Activated CD8-positive, alpha-beta T cell treated with anti-CD3 and anti-CD28 coated beads, Interleukin-2, amount 10 ng/mL, durations not matched to agents 7 days and 5 days (primary cell): ENCODE measurements at places on chromosomes 5 and 9. TPM values are rescaled to one million over a fixed set of nuclear protein-coding genes. Genes with fewer than 3 reads are reported as not detected.

UQCRQ gene
- 396 TPM for total RNA-seq

SLC36A2 gene
- total RNA-seq, result not detected

SAP30L gene
- total RNA-seq, result 40.0 TPM

MARCHF3 gene
- 2.0 TPM for total RNA-seq

TXNDC8 gene
- not detected for total RNA-seq

FIBCD1 gene
- not detected for total RNA-seq

DAB2IP gene
- total RNA-seq, result 0.08 TPM

DNA sequence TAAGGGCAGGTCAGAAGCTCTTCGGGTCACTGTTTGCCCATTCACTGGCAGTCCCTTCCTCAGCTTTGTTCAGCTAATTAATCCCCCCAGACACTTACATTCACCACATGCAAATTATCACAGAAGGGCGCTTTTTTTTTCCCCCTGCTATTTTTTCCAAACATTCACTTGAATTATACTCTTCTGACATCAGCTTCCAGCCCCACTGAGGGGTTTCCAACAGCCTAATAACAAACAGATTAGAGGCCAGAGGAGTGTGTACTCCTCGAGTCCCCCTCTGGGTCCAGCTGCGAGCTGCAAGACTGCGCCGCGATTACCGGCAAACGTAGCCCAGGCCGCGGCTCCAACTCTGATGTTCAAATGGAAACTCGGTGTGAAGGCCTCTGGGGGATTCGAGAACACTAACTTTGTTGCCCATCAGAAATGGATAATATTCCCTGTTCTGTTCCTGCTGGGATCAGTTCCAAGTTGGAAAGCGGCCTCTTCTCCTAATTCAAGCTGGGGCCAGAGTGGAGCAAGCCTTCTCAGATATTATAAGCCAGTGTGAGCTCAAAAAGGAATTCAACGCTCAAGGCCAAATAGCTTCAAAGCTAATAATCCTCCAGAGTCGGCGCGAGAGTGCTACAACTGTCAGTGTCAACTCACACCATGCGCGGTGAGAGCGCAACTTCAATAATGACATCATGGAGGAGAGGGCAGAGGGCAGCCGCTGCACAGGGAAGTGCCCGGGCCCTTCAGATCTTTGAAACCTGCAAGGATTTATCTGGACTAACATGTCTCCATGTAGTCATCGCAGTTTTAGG, 560.8 kb downstream of the BNC2 start:
- DNase-seq, result no peak

DNA sequence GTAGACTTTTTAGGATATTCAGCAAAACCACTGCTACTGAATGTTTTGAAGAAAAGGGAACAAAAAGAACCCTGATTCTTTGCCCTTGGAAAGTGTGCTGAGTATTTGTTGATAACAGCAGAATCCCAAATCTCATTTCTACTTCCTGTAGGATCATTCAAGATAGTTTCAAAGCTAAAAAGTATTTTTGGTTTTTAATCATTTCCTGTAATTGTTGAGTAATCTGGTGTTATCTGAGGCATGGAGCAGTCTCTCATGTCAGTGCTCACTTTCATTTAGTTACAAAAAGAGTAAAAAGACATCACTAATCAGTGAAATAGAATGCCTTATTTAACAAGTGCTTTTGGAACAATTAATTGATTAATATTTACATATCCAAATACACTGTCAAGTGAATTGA, 56.1 kb downstream of the ITGA2 start:
- DNase-seq, result no peak

DNA sequence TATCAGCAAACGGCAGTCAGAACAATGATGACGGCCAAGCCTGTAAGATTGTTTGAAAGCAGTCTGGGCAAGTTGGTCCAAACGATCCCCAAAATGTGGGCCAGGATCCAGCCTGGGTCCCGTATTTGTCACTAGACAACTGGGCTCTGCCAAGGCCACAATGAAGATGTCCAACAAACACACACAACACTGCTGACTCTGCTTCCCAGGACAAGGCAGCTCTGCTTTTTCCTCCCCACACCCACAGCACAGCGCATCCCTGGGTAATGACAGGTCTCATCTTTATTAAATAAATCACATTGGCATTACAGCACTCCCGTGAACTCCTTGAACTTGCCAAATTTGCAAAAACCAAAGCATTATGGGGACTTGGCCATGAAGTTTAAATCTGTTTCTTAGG, 424.1 kb upstream of the ACTBL2 start:
- no peak for DNase-seq

DNA sequence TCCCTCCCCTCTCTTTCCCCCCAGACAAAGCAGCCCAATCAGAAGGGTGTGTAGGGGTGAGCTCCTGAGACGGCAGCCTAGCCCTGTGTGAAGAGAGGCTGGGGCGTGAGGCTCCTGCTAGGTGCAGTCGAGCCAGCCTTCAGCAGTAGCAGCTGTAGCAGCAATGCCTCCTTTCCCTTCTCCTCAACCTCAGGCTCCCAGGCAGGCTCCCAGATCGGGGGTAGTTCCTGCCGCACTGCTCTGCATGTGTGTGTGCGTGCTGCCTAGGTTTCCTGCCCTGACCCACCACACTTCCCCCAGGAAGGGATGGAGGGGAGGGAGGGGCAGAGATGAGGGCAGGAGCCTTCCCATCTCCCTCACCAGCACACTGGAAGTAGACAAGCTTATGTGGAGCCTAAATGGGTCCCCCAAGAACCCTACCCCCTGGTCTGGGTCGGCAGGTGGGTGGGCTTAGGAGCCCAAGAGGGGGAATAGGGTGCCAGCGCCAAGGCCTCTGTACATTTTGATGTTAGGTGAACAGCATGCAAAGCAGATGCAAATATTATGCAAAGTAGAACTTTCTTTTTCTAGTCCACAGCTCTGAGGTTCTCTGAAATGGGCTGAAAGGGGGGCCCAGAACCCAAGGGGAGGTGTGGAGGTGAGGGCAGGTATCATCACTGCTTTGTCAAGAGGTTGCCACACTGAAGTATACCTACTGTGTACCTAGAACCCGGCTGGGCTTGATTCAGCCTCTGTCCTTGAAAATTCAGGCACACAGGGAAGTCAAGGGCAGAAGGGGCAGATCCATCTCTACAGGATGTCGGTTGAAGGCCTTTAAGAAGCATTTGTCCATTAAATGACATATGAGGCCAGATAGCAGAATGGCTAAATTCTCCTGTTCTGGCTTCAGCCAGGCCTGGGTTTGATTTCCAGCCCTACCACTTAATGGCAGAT, 57.8 kb downstream of the CXXC5 start:
- no peak for DNase-seq

GRCh38 chr5:153983885-153984284, 54.8 kb downstream of the FAM114A2 start:
- no peak for DNase-seq

GRCh38 chr5:178460598-178460997, 129.6 kb downstream of the COL23A1 start:
- no peak for DNase-seq

- DNase-seq, result peak; percentile 72
Measured at GRCh38 chr9:133403766-133404453, 13.9 kb downstream of the REXO4 start.

- DNase-seq, result no peak
Measured at GRCh38 chr5:111737716-111738115, 19.3 kb downstream of the NREP start.

DNA sequence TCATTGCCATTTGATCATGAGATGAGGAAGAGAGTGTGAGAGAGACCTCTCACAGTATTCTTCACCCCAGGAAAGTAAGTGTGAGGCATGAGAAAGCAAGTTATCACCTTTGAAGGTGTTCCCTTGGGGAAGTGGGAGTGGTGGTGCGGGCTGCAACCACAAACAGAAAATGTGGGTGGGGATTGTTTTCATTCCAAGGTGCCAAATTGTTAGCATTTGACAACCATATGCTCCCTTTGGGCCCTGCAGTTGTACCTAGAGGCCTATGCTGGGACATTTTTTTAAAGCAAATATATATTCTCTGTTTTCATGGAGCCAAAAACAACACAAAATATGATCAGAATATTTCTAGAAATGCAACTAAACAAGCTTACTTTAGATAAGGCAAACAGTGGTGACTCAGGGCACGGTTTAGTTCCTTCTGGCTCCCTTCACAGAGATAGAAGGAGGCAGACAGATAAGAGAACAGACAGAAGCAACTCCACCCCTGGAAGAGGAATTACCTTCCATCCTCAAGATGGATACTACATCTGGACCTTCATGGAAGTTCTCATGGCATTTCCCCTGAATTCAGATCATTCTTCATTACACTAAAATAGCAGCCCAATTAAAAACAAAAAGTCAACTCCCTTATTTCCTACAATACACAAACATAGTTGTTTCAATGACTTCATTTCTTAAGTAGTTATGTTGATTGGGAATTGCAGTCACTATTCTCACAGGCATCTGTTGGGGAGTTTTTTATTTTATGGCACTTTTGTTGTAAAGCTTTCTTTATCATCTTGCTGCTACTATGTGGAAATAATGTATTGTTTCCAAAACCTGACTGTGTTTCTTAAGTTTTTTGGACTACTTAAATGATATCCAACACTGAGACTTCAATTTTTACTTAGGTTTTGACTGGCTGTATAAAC, 416.6 kb downstream of the PLK2 start:
- no peak for DNase-seq

DNA sequence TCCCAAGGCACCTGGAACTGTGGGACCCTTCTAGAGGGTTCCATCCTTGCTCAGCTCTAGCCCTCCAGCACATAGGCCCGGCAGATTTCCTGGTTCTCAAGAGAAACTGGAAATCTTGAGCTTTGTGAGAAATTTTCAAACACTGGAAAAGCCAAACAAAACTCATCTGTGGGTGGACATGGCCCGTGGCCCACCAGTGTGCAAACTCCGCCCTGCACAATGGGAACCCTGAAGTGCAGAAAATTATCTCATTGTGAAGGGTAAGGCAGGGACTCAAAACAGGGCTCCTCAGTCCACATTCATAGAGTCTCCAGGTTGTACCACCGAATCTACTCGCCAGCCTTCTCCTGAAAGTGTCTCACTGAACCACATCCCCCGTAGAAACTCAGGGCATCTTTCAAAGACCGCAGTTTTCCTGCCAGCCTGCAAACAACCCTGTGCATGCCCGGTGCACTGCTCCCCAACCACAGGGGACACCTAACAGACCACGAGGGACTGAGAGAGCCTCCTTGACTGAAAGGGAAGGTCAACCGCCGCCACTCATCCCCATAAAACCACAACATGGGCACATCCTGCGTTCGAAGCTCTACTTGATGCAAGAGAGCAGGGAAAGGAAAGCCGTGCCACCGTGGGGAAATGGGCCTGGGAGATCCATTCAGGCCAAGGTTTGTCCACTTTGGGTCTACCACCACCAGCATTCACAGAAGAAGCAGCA, 18.1 kb downstream of the ADAMTS2 start:
- DNase-seq, result no peak

DNA sequence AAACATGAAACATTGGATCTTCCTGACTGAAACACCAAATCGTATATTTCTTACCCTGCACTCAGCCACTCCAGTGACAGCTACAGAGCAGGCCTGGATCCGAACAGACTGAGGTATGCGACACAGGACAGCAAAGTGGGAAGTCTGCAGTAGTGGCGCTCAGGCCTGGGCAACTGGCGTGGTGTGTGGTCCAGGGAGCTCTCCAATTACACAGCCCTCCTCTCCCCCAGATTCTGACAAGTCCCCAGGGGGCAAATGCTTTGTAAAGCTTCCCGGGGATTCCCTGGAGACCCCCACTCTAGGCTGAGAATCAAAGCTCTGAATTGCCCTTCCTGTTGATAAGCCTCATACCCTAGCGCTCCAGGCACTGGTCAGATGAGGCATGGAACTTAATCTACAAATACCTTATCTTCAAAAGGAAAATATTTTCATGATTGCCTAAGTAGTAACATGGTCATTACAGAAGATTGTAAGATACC, 104.8 kb upstream of the ERCC6L2 start:
- DNase-seq, result no peak

GRCh38 chr5:149452665-149453617, 73.8 kb upstream of the IL17B start:
- no peak for DNase-seq

DNA sequence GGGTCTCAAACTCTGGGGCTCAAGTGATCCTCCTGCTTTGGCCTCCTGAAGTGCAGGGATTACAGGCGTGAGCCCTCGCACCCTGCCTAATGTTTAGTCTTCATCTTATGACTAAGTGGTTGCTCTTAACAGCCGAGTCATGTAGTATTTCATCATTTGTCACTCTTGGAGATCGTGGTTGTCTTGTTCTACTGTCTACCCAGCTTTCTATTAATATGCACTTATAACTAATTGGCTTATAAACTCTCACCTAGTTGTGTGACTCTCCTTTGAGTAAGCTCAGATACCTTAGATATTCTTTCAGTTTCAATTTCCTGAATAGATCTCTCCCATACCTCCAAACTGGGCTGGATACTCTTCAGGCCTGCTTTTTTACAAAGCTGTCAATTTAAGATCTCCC, 19.9 kb downstream of the SLC44A1 start:
- no peak for DNase-seq

DNA sequence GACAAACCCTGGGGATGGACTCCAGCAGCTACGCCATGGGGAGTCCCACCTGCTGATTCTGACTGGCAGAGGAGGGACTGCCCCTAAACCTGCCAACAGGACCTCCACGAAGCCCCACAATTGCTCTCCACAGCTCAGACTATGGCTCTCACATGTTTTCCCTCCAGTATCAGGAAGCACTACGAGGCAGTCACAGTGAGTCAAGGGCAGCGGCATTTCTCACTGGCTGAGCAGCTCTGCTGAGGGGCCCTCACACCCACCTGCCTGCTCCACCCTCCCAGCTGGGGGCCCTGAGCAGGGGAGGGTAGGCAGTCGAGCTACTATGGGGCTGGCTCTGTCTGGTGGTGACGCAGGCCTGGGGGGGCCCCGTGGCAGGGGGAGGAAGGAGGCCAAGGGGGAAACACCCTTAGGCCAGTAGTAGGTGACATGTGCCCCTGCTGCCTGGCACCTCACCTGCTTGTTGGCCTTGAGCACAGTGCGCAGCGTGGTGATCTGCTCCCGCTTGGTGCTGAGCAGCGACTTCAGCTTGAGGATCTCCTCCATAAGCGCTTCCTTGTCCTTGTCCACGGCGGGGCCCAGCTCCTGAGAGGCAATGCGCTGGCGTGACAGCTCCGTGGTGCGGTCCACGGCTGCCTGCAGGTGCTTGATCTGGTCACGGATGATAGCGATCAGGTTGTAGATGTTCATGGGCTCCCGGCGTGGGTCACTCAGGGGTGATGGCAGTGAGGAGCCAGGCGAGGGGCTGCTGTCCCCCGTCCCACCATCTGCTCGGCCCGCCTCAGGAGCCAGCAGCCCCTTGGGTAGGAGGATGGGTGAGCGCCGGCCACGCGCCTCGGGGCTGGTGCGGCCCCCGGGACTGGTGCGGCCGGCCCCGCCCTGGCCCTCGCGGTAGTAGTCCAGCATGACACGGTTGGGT, 46.3 kb downstream of the BICD2 start:
- peak; percentile 20 for DNase-seq

GRCh38 chr9:27791311-27791710, 218.0 kb upstream of the C9orf72 start:
- no peak for DNase-seq

- no peak for DNase-seq
Measured at GRCh38 chr9:121026768-121027167, 23.3 kb downstream of the C5 start.

GRCh38 chr9:127213859-127214258, 50.7 kb upstream of the GARNL3 start:
- DNase-seq, result no peak
